ENCODE measurements at places on chromosomes 5 and 9. TPM values are rescaled to one million over a fixed set of nuclear protein-coding genes. Genes with fewer than 3 reads are reported as not detected.
A peak's percentile ranks its signal among the peaks of the same experiment; 100 is the strongest.

Gene SHB
- total RNA-seq, result 28.7 TPM

Gene FSTL4
- 0.37 TPM for total RNA-seq

Gene OTP
- 0.07 TPM for total RNA-seq

- no peak overlapping the region for H3K27ac ChIP-seq
- no peak for DNase-seq
- no peaks in the 10 kb centered on the region for H3K4me1 ChIP-seq
- no peaks in the 10 kb centered on the region for H3K36me3 ChIP-seq
- H3K27me3 ChIP-seq, result no peaks in the 10 kb centered on the region
Observed at GRCh38 chr9:77800924-77801551, 152.9 kb upstream of the GNA14 start.

DNA sequence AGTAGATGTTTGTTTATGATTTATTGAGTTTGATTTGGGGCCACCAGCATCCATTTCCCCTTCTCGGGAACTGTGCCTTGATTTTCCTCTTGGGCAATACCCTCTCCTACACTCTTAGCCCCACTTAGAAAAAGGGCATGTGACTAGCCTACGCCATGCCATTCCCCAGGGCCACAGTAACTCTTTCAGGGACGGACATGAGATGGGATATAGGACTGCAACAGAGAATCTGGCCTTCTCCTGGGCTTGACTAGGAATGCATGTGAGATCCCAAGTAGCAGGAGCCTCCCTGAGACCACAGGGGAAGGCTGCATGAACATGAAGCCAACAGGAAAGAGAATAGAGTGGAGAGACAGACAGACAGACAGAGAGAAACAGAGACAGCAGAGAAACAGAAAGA is 30.7 kb upstream of the SPARC start:
- DNase-seq, result no peak
- no peak overlapping the region for H3K27ac ChIP-seq
- no peaks in the 10 kb centered on the region for H3K27me3 ChIP-seq
- H3K4me3 ChIP-seq, result no peak overlapping the region
- no peaks in the 10 kb centered on the region for H3K4me1 ChIP-seq

- H3K4me3 ChIP-seq, result peak overlapping the region; percentile 87
- H3K27me3 ChIP-seq, result no peaks in the 10 kb centered on the region
- H3K36me3 ChIP-seq, result peaks cover 7% of the 10 kb centered on the region
- DNase-seq, result no peak
Observed at GRCh38 chr9:5438301-5439162, 807 bp upstream of the PLGRKT start.

- no peaks in the 10 kb centered on the region for H3K4me1 ChIP-seq
- H3K36me3 ChIP-seq, result no peaks in the 10 kb centered on the region
- H3K27ac ChIP-seq, result no peak overlapping the region
- no peak for DNase-seq
- H3K27me3 ChIP-seq, result peaks cover 9% of the 10 kb centered on the region
Observed at GRCh38 chr5:62152394-62153087, 153.5 kb upstream of the KIF2A start.

DNA sequence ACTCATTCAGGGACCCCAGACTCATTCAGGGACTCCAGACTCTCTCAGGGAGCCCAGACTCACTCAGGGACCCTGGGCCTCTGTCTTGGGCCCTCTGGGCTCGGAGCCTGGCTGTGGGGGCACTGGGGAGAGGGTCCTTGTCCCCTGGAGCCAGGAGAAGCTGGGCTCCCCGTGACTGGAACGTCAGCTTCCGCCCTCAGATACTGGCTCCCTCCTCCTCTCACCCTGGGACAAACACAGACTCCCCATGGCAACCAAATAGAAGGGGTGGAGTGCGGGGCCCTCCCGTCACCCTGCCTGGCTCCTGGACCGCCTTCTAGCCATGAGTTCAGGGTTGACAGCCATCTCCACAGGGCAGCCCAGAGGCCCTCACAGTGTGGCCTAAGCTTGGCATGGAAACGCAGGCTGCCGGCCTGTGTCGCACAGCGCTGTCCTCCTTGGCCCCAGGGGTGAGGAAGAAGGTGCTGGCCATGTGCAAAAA is 27.6 kb downstream of the ZDHHC11B start:
- H3K4me3 ChIP-seq, result no peak overlapping the region
- no peak for DNase-seq
- no peak overlapping the region for H3K27ac ChIP-seq
- H3K27me3 ChIP-seq, result no peaks in the 10 kb centered on the region
- H3K4me1 ChIP-seq, result no peaks in the 10 kb centered on the region

GRCh38 chr9:20409321-20410092 is 212.8 kb downstream of the MLLT3 start:
- no peaks in the 10 kb centered on the region for H3K27me3 ChIP-seq
- no peak overlapping the region for H3K4me3 ChIP-seq
- H3K4me1 ChIP-seq, result no peaks in the 10 kb centered on the region
